ENCODE measurements at places on chromosomes 5 and 9.

DNA sequence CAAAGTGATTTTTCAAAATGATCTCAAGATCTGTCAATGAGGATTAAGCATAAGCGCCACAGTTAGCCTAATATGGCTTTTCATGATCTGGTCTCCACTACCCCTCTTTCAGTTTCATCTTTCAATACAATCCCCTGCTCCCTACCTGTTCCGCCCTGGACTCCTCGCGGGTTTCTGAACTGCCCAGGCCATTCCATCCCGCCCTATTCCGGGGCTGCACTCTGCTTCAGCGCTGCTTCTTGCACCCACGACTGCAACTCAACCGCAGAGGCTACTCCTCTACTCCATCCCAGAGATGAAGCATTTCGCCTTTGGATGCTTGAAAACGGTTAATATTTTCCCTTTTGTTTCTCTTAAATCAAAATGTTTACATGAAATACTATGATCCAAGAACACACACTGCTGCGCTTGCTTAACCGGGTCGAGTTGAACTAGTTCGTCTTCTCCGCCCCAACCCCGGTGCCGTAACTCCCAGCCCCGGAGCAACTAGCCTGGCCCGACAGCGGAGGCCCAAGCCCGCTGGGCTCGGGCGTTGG lies 716 bp upstream of the OTULIN start:
- DNase-seq, result no peak

GRCh38 chr9:112711050-112711689 lies 6.7 kb downstream of the INIP start:
- DNase-seq, result no peak

GRCh38 chr5:3612591-3613042 lies 17.0 kb downstream of the IRX1 start:
- no peak for DNase-seq

GRCh38 chr9:114286146-114286679 lies 36.7 kb upstream of the ORM1 start:
- no peak for DNase-seq

- DNase-seq, result no peak
These were observed 7.7 kb upstream of the GCNT4 start for GRCh38 chr5:75059912-75060545.
